ENCODE measurements at places on chromosomes 7 and 10.
A peak's percentile ranks its signal among the peaks of the same experiment; 100 is the strongest.

DNA sequence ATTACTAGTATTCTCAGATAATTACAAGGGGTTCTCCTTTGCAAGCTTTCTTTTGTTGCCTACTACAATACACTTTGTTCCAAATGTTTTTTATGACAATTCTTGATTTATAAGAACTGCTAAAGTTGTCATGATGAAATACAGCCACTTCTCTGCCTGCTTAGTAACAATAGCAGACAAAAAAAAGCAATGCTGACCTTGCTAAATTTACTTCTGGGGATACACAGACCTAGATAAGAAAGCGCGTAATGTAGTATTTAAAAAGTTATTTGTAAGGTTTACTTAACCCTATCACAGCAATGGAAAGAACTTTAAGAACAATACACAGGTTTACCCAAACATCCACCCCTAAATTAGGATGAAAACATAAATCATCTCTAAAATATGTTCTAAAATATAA, 311.1 kb downstream of the DOCK4 start:
- DNase-seq: no peak

- DNase-seq: no peak
Observed at GRCh38 chr10:67776371-67776770, 61.6 kb downstream of the DNAJC12 start.

- DNase-seq: no peak
Observed at GRCh38 chr10:69220507-69220906, 375 bp downstream of the HKDC1 start.

GRCh38 chr10:132926777-132927650, 15.4 kb downstream of the CFAP46 start:
- no peak for DNase-seq

- DNase-seq: peak; percentile 40
Observed at GRCh38 chr7:142556740-142557139, 192.5 kb upstream of the PRSS1 start.

GRCh38 chr7:28132959-28133870, 47.4 kb downstream of the JAZF1 start:
- no peak for DNase-seq

GRCh38 chr7:127158659-127159058, 94.1 kb downstream of the GRM8 start:
- no peak for DNase-seq

GRCh38 chr7:112020800-112021199, 185.4 kb downstream of the DOCK4 start:
- no peak for DNase-seq

GRCh38 chr7:135420786-135421185, 89.1 kb downstream of the CNOT4 start:
- DNase-seq: no peak

GRCh38 chr10:132514821-132515520, 22.6 kb upstream of the INPP5A start:
- no peak for DNase-seq

GRCh38 chr10:131019696-131020095, 291.8 kb downstream of the TCERG1L start:
- DNase-seq: no peak

- no peak for DNase-seq
Observed at GRCh38 chr7:47378728-47379395, 203.0 kb downstream of the TNS3 start.

DNA sequence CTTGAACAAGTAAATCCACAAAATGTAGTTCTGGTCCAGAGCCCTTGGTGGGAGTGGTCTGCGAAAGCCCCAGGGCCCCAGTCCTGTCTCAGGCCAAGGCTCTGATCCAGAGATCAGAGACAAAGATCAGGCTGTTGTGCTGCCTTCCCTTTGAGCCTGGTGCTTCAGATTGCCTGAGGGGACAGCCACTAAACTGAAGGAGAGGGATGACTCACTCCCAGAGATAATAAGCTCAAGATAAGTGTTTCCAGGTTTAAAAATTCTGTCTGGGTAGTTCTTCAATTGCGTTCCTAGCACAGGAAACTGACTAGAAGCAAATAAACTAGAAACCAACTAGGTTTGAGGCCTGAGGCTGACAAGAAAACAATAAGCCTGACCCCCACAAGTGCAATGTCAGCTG, 190.2 kb downstream of the RAMP3 start:
- DNase-seq: no peak

DNA sequence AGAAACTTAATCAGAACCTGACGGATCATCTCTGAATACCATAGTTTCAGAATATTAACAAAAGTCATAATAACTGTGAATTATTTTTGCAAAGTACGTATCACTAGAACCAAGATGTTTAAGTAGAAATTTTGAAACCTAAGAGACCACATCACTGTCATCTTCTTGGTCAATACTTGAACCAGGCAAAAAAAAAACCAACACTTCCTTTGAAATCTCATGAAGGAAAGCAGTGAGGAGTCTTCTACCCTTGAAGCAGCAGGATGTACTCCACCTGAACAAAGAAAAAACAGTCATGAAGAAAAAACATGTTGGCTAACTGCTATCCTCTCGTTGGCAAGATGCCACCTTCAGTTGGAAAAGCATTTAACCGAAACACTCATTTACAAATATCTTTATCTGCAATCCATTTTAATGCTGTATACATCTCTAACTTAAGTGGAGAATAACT, 82.4 kb downstream of the SRPK2 start:
- no peak for DNase-seq

DNA sequence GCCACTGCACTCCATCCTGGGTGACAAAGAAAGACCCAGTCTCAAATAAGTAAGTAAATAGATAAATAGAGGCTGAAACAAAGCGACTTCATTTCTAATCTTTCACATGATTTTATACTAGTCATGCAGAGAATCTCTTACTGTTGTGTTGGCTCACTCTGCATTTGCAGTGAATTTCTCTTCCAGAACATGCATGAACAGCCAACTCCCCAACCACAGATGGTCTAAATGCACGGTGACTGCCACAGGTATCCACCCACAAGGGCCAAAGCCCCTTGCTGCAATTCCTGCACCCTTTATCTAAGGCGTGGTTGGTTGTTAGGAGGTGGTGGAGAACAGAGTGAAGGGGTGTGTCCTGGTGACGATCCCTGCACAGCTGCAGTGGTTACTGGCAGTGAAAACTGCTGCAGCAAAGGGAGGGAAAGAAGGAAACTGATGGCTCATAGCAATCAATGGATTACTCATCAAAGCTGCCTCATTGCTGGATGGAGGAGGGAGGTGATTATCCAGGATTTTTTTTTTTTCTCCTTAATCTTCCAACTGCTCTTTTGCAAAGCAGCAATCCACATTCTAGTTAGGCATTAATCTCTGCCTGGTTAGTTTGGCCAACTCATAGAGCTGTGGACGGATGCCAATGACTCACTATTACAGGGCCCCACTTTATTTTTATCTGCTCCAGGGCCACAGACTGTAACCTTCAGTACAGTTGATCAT, 50.6 kb downstream of the PRTFDC1 start:
- DNase-seq: no peak

GRCh38 chr10:66671562-66671961, 254.3 kb upstream of the LRRTM3 start:
- no peak for DNase-seq

DNA sequence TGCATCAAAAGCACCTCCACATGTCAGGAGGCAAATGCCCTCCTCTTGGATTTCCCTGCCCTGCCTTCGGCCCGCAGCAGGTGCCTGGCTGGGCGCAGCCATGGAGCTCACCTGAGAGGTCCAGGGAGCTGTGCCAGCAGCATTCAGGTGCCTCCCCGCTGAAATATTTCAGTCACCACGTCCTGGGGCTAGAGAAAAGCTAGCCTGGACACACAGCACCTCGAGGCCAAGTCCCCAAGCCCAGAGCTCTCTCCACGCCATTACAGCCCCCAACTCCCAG, 102.7 kb downstream of the MAD1L1 start:
- no peak for DNase-seq

DNA sequence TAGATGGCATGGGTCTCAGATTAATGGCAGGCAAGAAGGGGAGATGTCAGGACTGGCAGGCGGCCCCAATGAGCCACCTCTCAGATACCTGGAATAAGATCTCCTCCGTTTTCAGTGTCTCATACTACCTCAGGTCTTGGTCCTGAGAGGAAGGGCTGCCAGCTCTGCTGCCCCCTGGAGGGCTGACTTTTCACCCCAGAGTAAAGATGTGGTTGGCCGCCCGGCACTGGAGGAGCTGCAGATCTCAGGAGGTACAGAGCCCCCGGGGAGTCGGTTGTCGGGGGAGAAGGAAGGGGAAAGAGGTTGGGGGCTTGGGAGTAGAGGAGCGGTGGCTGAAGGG, 642 bp upstream of the COL13A1 start:
- no peak for DNase-seq

- DNase-seq: no peak
Observed at GRCh38 chr7:116441534-116441933, 58.0 kb upstream of the CAV2 start.

DNA sequence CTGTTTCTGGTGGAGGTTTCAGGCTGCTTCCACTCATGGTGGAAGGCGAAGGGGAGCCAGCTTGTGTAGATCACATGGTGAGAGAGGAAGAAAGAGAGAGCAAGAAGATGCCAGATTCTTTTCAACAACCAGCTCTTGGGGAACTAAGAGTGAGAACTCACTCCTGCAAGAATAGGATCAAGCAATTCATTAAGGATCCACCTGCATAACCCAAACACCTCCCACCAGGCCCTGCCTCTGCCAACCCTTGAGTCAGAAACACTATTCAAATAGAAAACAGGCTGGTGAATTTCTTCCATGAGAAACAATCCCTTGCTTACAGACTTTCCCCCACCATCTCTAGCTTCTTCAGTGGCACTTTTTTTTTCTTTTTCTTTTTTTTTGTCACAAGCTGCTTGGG, 317.2 kb downstream of the GPR158 start:
- DNase-seq: no peak

- DNase-seq: no peak
Observed at GRCh38 chr10:128884496-128885072, 582.5 kb upstream of the MGMT start.

DNA sequence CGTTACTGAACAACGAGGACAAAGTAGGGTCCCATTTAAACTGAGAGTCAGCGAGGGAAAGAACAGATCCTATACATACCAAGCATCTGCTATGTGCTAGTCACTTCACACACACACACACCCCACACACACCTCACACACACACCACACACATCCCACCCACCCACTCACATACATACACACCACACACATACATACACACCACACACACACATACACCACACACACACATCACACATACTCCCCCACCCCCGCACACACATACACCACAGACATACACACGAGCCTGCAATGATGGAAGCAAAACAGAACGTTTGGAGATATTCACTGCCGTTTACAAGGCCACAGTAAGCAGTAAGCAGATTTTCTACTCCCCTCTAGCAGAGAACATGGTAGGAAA, 607 bp upstream of the GRB10 start:
- DNase-seq: no peak

- DNase-seq: no peak
Observed at GRCh38 chr10:121823993-121824463, 103.8 kb downstream of the ATE1 start.

- no peak for DNase-seq
Observed at GRCh38 chr7:133591704-133592340, 338.9 kb downstream of the EXOC4 start.

DNA sequence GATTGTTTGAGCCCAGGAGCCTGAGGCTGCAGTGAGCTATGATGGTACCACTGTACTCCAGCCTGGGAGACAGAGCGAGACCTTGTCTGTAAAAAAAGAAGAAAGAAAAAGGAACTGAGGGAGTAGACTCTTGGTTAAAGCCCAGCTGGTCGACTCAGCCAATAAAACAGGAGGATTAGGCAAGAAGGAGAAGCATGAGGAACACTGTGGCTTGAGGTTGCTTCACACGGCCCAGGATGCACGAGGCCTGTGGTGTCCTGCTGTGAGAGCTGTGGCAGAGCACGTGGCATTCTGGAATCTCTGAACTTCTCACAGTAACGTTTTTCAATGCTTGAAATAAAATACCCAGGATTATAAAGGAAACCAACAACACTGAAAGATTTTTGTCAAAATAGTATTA, 93.3 kb downstream of the CUL2 start:
- DNase-seq: peak; percentile 20

DNA sequence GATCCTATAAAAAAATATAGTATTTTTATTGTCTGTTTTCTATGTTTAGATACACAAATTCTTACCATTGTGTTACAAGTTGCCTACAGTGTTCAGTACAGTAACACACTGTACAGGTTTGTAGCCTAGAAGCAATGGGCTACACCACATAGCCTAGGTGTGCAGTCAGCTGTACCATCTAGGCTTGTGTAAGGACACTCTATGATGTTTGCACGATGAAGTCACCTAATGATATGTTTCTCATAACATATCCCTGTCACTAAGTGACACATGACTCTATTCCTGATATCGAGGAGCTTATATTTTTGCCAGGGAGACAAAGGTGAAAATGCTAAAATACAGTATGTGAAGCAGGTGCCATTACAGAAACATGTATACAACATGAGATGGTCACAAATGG, 18.6 kb downstream of the ZNF25 start:
- no peak for DNase-seq

GRCh38 chr10:46270086-46270811, 16.5 kb upstream of the ANTXRL start:
- DNase-seq: no peak

DNA sequence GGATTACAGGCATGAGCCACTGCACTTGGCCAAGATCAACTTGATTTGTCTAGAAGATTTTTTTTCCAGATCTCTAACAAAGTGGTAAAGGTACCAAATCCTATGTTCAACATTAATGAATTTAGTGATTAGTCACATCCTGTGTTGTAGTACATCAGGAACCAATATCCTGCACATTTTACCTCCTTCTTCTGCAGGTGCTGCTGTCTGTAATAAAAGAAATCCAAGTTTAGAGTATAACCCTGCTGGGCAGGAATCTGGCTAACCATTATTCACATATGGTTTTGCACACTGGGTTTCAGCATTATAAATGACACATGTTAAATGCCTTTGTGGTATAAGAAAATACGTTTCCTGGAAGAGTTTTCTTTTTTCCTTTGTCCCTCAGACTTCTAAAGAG, 10.8 kb downstream of the PARD3 start:
- no peak for DNase-seq

- DNase-seq: no peak
Observed at GRCh38 chr10:84331091-84331490, 2.7 kb downstream of the CCSER2 start.

GRCh38 chr7:85185424-85186082, 1.3 kb downstream of the SEMA3D start:
- DNase-seq: peak; percentile 58

DNA sequence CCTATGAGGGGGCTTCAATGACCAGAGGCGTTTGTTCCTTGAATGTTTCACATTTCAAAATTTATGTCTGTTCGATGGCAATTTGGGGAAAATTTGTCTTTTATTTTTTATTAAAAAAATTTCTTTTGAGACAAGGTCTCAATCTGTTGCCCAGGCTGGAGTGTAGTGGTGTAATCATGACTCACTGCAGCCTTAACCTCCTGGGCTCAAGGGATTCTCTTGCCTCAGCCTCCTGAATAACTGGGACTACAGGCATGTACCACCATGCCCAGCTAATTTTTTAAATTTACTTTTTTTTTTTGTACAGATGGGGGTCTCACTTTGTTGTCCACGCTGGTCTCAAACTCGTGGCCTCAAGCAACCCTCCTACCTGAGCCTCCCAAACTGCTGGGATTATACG, 39.7 kb downstream of the OTUD1 start:
- no peak for DNase-seq

- no peak for DNase-seq
Observed at GRCh38 chr10:124084708-124085107, 8.7 kb downstream of the CHST15 start.

- DNase-seq: no peak
Observed at GRCh38 chr10:98131619-98132018, 2.8 kb upstream of the R3HCC1L start.

GRCh38 chr10:126783806-126784557, 113.5 kb upstream of the C10orf90 start:
- DNase-seq: no peak

GRCh38 chr10:44571701-44572100, 186.8 kb upstream of the CXCL12 start:
- no peak for DNase-seq

Measured in tibial nerve (tissue), 4 donors.